HT1080 (cell line): ENCODE measurements at places on chromosomes 2 and 18. TPM values are rescaled to one million over a fixed set of nuclear protein-coding genes. Genes with fewer than 3 reads are reported as not detected.

Gene HOXD10
- 8.6 and 10.5 TPM in 2 replicates for total RNA-seq

Gene TUBA3E
- total RNA-seq, result 11.1 and 14.6 TPM in 2 replicates

Gene CCDC74B
- 0.85 and 1.2 TPM in 2 replicates for total RNA-seq

Gene DLGAP1
- total RNA-seq, result not detected in 2 replicates

Gene ACADL
- total RNA-seq, result not detected in 2 replicates

Gene C2orf80
- total RNA-seq, result not detected in 2 replicates

Gene SERPINB7
- total RNA-seq, result 50.9 and 71.5 TPM in 2 replicates

Gene CDKL4
- not detected in 2 replicates for total RNA-seq

Gene CCDC68
- 0.08 TPM in 1 of 2 replicates, not detected in the other for total RNA-seq

Gene GKN2
- total RNA-seq, result not detected in 2 replicates

Gene KCNG2
- not detected in 2 replicates for total RNA-seq

Gene IL1RN
- 0.10 TPM in 1 of 2 replicates, not detected in the other for total RNA-seq
